ENCODE measurements at places on chromosomes 2 and 18. TPM values are rescaled to one million over a fixed set of nuclear protein-coding genes. Genes with fewer than 3 reads are reported as not detected.

SP100 gene
- total RNA-seq = 26.1 TPM

CCDC74A gene
- 17.0 TPM for total RNA-seq

POTEJ gene
- not detected for total RNA-seq

ICOS gene
- not detected for total RNA-seq

TEX44 gene
- total RNA-seq = not detected

COLEC11 gene
- total RNA-seq = 0.70 TPM

DSC3 gene
- 1.6 TPM for total RNA-seq

UGT1A10 gene
- not detected for total RNA-seq

TTC31 gene
- total RNA-seq = 15.7 TPM

SLC4A3 gene
- 3.0 TPM for total RNA-seq

CD207 gene
- total RNA-seq = not detected

HRH4 gene
- not detected for total RNA-seq

FSHR gene
- total RNA-seq = not detected

TSHZ1 gene
- 5.4 TPM for total RNA-seq

DAW1 gene
- total RNA-seq = 3.2 TPM

CCDC85A gene
- total RNA-seq = 0.26 TPM

MROH2A gene
- 0.26 TPM for total RNA-seq

KLHL30 gene
- total RNA-seq = 0.18 TPM

CPO gene
- not detected for total RNA-seq

DSG3 gene
- not detected for total RNA-seq

CHCHD5 gene
- 61.5 TPM for total RNA-seq

SERPINB12 gene
- total RNA-seq = not detected

NEURL3 gene
- total RNA-seq = 0.67 TPM

ZSWIM2 gene
- not detected for total RNA-seq

FER1L5 gene
- not detected for total RNA-seq

ICA1L gene
- 1.8 TPM for total RNA-seq

LRP1B gene
- total RNA-seq = not detected

TNS1 gene
- total RNA-seq = 8.0 TPM

PROM2 gene
- not detected for total RNA-seq

GPC1 gene
- total RNA-seq = 242 TPM

CLEC4F gene
- total RNA-seq = not detected

PLEKHH2 gene
- total RNA-seq = 2.5 TPM

L3MBTL4 gene
- total RNA-seq = not detected

ANTXR1 gene
- 147 TPM for total RNA-seq

CNTNAP5 gene
- not detected for total RNA-seq

Measured in A549 treated with Mapracorat at 1 μM for 4 hours (cell line).